ENCODE measurements at places on chromosomes 11 and 22.

GRCh38 chr11:134355656-134356055, 23.9 kb downstream of the GLB1L2 start:
- DNase-seq: no peak

- DNase-seq: no peak
Observed at GRCh38 chr11:81070948-81071347, 1630.1 kb upstream of the TENM4 start.

DNA sequence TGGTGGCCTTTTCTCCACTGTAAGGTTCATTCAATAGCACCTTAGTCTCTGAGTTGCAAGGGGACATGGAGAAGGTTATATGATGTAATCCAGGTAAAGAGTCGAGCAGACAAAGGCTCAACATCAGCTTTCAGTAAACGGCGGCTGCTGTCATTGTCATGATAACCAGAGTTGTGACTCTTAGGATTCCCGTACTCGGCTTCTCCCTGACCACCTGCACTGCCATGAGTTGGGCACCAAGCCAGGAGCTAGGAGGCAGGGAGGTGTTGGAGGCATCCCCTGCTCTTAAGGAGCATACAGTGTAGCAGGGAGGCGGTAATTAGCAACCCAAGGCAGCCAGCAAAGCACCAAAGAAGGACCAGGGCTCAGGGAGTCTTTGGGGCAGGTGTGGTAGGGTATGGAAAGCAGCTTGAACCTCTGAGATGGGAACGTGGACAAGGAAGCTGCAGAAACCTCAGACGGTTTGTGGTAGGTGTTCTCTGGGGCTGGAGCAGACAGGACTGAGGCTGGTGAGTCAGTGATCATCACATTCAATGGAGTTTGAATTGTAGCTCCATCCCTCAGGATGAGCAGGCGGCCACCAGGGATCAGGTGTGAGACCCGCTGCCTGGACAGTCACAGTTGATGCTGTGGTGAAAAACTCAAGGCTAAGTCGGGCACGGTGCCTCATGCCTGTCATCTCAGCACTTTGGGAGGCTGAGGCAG, 31.7 kb downstream of the LIF start:
- DNase-seq: peak; percentile 79

DNA sequence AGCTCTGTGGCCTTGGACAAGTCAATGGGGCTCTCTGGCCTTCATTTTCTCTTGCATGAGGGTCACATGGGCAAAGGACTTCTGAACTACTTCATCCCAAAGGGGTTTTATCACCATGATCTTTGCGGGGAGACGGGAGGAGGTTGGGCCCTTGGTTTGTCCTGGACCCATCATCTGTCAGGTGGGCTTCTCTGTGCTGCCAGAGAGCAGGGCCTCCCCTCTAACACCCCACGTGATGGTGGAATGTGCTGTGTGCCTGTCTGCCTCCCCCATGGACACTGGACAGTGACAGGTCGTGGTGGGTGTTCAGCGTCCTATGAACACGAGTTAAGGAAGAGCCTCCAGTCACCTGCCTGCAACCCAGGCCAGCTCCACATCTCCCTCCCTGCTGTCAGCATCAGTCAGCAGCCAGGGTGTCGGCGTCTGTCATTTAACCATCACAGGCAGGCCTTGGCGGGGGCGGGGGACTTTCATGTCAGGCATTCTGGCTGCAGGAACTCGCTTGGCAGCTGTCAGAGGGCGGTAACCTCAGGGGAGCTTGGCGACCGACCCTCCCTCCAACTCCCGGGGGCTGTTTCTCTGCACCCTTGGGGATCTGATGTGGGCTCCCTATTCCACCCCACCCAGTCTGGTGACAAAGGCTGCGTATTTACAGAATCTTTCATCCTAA, 2.6 kb upstream of the SUN2 start:
- DNase-seq: no peak
